Activated B cell treated with CpG ODN at 0.5 μM for 24 hours (primary cell): ENCODE measurements at places on chromosomes 1 and 21. TPM values are rescaled to one million over a fixed set of nuclear protein-coding genes. Genes with fewer than 3 reads are reported as not detected.

- no peak for DNase-seq
These were observed 13.4 kb downstream of the EYA3 start for GRCh38 chr1:28074892-28075511.

- DNase-seq, result no peak
These were observed 984.2 kb downstream of the AMY1C start for GRCh38 chr1:104733866-104734265.

The GBP4 gene
- total RNA-seq, result 19.2 and 19.5 TPM in 2 replicates

DNA sequence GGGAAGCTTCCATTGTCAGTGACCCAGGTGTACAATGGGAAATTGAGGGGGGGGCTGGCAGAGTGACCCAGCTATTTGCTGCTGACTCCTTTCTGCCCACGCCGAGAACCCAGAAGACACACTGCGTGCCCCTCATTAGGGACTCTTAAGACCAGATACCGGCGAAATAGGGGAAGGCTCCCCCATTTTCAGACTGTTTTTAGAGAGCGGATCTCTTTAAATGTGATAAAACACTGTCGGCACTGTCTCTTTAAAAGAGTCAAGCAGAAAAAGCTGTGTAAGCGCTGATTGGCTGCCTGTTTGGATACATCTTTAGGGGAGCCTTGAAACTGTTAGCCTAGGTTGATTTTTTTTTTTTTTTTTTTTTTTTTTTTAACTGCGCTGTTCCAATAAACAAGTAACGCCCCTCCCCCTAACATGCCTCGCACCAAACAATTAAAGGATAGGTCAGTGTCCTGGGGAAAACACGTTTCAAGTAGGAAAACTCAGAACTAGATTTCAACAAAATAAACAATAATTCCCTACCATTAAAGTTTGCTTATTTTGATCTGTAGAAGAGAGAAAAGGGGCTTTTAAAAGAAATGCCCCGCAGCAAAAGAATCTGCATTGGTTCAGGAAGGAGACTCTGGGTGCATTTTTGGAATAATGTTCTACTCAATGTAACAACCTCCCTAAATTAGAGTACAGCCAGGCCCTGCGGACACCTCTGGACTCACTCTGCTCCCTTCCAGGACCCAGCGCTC, 1.4 kb upstream of the SSBP3 start:
- no peak for DNase-seq
